ENCODE measurements at places on chromosomes 16 and 17. TPM values are rescaled to one million over a fixed set of nuclear protein-coding genes. Genes with fewer than 3 reads are reported as not detected.

The B9D1 gene
- total RNA-seq, result 14.5 TPM

DNA sequence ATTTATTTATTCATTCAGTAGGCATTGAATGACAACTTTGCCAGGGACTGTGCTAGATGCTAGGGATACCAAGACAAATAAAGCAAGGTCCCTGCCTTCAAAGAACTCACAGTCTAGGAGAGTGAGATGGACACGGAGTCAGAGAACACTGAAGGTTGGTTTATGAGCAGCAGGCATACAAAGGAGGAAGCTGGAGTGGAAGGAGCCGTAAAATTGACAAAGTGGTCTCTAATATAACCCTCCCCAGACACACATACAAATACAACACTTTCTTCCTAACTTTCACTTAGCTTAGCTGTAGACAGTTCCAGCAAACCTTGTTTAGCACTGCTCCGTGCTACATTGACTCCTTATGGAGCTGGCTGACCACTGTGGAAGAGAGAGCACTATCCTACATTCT lies 229.7 kb downstream of the IRX3 start:
- DNase-seq, result no peak

- no peak for DNase-seq
Measured at GRCh38 chr16:66551348-66551759, 1.0 kb upstream of the CKLF start.

DNA sequence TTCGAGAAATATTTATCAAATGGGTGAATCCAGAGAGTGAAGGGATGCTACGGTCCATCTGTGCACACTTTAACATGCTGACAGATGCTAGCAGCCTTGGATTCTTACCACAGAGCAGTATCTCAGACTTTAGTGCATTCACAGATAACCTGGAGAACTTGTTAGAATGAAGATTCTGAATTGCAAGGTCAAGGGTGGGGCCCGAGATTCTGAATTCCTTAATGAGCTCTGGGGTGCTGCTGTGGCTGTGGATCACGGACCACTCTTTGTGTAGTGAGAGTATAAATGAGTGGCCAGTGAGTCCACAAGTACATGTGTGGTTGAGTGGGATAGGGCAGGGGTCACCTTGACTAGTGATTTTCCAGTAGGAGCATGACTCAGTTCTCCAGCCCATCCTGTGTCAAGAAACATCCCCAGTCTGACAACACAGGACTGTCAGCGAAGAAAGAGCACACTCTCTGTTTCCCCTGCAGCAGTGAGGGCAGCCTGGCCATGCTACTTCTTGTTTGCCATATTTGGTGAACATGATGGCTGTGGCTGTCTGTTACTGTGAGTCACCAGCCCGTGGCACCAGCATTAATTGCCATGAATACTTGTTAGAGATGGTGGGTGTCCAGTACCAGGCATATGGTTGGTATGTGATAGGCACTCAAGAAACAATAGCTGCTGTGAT lies 13.0 kb upstream of the SALL1 start:
- DNase-seq, result no peak

The UTP4 gene
- 19.0 TPM for total RNA-seq

The DCXR gene
- 17.2 TPM for total RNA-seq

DNA sequence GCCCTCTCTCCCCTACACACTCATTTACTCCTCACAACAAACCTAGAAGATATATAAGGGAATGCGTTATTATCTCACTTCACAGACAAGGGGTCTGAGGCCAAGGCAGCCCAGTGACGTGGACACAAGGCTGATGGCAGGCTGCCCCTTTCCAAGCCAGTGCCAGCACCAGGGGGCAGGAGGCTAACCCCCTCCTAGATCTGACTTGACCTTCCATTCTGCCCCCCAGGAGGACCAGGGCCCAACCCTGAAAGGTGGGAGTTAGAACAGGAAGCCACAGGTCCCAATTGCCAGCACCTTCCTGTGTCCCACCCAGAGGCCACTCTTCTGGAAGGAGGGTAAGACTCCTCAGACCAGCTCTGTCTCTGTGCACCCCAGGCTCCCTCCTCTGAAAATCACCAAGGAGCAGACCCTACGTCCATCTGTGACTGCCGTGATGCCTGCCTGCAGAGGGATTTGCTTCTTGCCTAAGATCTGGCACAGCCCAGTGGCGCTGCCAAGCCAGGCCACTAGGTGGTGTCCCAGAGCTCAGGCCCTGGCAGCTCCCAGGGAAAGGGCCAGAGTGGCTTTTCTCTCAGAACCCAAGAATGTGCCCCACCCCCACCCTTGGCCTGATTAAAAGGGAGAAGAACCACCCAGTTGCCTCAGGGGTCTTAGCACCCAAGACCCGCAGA lies 42.4 kb upstream of the MRPS23 start:
- DNase-seq, result no peak

DNA sequence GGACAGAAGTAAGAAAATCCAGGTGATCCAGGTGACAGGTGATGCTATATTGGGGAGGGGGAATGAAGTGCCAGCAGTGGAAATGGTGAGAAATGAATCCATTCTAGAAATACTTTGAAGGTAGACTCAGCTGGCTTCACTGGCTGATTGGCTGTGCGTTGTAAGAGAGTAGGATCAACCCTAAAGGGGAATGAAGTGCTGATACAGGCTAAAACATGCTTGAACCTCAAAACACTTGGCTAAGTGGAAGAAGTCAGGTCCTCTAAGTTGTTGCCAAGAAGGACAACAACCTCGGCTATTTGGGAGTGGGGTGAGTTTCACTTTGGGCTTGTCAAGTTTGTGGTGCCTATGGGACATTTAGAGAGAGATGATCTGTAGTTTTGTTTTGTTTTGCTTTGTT lies 24.1 kb upstream of the SCNN1B start:
- no peak for DNase-seq

- no peak for DNase-seq
Measured at GRCh38 chr16:57192720-57193486, 6.8 kb downstream of the RSPRY1 start.

GRCh38 chr17:73401911-73402310 lies 90.1 kb upstream of the CDC42EP4 start:
- DNase-seq, result no peak

DNA sequence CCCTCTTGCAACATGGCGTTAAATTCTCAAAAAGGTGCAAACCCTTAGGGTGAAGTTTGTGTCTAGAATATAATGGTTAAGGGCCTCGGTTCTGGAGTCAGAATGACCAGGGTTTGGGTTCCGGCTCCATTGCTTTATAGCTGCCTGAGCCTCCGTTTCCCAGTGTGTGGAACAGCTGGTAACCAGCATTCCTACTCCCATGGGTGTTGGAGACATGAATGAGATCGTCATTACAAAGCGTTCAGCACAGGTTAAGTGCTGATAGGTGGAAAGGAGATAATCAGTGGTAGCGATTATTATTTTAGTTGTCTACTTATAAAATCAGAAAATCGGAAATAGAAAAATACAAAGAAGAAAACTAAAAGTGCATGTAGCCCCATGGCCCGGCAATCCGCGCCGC lies 23.5 kb upstream of the ZCCHC14 start:
- no peak for DNase-seq

- DNase-seq, result no peak
Measured at GRCh38 chr17:62807812-62808575, at the start of gene MARCHF10. TSS of gene MARCHF10 (minus strand) at chr17:62808314. CDS start at chr17:62801735, 6,579 bp downstream.

DNA sequence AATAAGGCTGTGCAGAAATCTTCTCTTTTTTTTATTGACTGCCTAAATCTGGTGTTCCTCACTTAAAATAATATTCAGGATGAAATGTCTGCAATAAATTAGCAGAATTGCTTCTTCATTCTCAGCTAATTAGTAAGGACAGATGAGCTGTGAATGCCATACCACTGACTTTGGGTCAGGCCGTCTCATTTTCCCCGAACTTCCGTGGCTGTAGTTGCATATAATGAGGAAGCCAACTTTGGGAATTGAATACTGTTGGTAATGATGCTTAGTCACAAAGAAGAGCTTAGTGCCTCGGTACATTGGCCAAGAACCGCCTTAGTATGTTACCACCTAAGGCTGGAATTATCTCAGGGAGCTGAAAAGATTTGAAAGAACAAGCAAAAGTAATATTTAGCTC lies 47.6 kb downstream of the NUP93 start:
- no peak for DNase-seq

GRCh38 chr17:57338257-57338914 lies 82.1 kb downstream of the MSI2 start:
- no peak for DNase-seq

GRCh38 chr16:87416826-87417527 lies 24.8 kb downstream of the MAP1LC3B start:
- DNase-seq, result no peak

DNA sequence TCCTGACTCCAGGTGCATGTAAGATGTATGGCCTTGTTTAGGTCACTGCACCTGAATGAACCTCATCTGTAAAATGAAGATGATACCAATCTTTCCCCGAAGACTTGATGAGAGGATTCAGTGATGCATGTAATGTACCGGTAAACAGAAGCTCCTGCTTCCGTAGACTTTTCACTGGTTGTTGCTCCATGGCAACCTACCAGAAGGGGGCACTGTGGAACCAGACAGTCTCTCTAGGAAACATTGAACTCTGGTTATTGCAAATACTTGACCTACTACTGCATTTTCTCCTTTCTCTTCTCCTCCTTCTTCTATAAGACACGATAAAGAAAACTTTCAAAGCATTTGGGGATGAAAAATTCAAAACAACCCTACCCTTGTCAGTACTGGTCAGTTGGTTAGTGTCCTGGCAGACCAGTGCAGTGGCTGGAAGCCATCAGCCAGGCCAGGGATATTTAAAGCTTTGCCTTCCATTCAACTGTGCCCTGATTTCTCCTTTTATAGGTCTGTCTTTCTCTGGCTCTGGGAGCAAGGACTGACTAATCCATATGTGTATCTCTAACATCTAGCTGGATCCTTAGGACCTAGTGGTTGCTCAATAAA lies 667.4 kb upstream of the SALL1 start:
- DNase-seq, result no peak

The TP53TG3 gene
- not detected for total RNA-seq

- DNase-seq, result peak; percentile 36
Measured at GRCh38 chr17:164303-165235, 16.9 kb downstream of the DOC2B start.

- no peak for DNase-seq
Measured at GRCh38 chr16:81821436-81822128, 42.5 kb downstream of the PLCG2 start.

GRCh38 chr17:44830359-44831288 lies 537 bp upstream of the GJC1 start:
- DNase-seq, result no peak

The KCNG4 gene
- total RNA-seq, result not detected

GRCh38 chr17:4297351-4297750 lies 33.6 kb upstream of the ANKFY1 start:
- no peak for DNase-seq

GRCh38 chr16:67177743-67178699 lies 5.7 kb downstream of the MATCAP1 start:
- no peak for DNase-seq

GRCh38 chr17:82496529-82497434 lies 22.8 kb upstream of the FOXK2 start:
- peak; percentile 82 for DNase-seq

DNA sequence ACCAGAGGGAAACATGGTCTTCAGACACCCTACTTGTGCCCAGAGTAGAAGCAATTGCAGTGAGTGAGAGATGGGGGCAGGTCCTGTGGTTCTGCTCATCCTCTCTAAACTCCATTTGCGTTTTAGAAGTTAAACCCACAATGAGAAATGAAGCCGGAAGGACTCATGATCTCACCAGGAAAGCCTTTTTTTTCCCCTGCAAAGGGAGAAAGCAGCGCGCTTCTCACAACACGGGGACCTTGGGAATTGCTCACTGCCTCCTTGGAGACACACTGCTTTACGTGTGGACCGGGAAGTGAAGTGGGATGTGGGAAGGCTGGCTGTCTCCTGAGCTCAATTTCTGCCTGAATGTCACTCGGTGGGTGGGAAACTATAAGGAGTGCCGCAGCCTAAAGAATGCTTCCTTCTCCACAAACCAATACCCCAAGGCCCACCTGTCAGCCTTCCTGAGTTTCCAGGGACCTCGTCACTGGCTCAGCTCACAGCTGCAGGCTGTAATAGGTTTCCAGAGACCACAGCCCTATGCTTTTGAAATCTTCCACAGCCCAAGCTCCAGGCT lies 365.4 kb downstream of the XYLT1 start:
- DNase-seq, result no peak

The RNF222 gene
- total RNA-seq, result not detected

GRCh38 chr17:40525294-40525693 lies 23.9 kb upstream of the TNS4 start:
- DNase-seq, result no peak

The SLC52A1 gene
- total RNA-seq, result 0.58 TPM

The NPIPA2 gene
- 0.69 TPM for total RNA-seq

DNA sequence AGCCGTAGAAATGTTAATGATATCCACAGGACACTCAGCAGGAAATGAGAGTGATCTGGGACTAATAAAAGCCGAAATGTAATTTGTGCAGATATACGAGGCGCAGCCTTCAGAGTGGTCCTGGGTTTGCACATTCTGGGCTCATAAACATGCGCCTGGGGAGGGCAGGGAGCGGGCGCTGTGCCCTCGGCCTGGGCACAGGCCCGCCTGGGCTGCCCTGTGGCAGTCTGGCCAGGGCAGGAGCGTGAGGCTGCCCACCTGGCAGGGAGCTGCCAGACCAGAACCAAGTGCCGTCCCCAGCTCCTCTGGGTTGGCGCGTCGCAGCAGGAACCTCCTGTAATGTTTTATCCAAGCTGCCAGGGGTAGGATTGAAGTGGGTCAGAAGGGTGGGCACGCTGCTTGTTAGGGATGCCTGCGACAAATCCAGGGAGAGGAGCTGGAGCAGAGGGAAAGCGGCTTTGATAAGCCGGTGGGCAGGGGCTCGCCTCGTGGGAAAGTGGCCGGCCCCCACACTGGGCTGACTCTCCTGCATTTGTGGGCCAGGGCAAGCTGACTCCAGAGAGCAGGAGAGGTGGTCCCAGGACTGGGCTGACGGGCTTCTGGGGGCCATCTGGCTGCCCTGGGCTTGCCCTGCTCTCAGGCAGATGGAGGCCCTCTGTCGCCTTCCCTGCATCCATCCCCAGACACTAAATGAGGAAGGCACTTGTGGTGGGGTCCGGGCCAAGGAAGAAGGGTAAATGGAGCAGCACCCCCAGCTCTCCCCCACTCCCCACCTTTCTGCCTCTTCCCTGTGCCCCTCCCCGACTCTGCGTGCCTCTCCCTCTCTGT lies 45.9 kb downstream of the SREBF1 start:
- DNase-seq, result no peak

DNA sequence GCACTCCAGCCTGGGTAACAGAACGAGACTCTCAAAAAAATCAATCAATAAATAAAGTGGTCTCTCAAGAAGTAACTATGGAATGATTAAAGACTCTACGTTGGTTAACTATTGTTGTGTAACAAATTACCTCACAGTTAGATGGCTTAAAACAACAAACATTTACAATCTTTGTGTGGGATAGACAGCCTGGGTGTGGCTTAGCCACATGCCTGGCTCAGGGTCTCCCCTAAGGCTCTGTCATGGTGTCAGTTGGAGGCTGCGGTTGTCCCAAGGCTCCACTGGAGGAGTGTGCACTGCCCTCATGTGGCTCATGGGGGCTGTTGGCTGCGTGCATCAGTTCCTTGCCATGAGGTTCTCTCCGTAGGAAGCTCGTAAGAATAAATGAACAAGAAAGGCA lies 294.5 kb downstream of the SNX29 start:
- no peak for DNase-seq

GRCh38 chr16:11248133-11248532 lies 7.9 kb downstream of the SOCS1 start:
- DNase-seq, result no peak

Measured in urinary bladder (tissue), 4 donors.